ENCODE measurements at places on chromosomes 6 and 20.

GRCh38 chr20:38723848-38724625, at the start of gene SLC32A1:
Gene SLC32A1 (plus strand): TSS chr20:38724486. CDS start chr20:38724725, 239 bp downstream.
- no peak for DNase-seq

DNA sequence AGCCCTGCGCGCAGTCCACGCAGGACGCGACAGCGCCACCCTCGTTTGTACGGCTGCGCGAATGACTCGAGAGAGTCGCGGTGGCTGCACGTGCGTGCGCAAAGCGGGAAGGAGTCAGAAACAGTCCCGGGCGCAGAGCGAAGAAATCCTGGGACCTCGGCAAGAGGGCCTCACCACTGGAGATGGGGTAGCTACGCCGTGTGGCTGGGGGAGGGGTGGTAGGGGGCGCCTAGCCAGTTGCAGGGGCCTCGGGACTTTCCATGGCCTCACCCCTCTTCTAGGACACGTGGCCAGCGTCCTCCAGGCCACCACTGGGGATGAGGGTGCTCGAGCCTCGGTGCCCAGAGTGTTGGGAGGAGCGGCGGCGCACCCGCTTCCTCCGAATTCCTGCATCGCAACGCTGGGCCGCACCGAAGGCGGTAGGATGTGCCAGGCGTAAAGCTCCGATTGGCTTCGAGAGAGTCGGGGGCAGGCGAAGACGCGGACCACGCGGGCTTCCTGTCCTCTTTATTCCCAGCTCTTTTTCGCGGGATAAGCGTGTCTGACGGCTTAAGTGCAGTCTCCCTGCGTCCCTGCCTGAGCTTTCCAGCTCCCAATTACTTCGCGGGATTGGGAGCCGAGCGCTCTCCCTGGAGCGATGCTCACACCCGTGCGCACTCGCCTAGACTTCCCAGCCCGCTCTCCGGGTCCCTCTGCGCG, 38.7 kb downstream of the NCR2 start:
- peak; percentile 4 for DNase-seq

GRCh38 chr6:129872586-129872985, 11.5 kb upstream of the TMEM244 start:
- DNase-seq, result no peak

- no peak for DNase-seq
These were observed 855.2 kb upstream of the ADGRB3 start for GRCh38 chr6:67779876-67780275.

DNA sequence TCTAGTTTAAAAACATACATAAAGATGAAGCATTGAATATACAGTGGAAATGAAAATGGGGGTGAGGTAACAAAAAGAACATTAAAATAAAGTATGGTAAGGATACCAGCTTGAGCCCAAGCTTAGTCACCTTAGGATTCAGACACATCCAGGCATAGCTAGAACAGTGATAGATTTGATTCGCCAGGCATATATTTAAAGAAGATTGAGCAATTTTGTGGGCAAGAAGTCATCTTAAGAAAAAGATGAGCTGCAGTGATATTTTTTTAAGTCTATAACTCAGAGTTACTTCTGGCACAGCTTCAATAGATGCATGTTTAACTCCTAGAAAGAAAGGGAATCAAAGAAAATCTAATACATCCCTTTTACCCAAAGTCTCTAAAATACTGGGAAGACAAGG, 97.9 kb downstream of the BMP5 start:
- peak; percentile 26 for DNase-seq

GRCh38 chr6:149897855-149898744, at the start of gene RAET1E:
Gene RAET1E (minus strand): TSS chr6:149898113. CDS start chr6:149890901, 7,212 bp downstream.
- DNase-seq, result no peak

Measured in fibroblast of skin of abdomen (primary cell).